ENCODE measurements at places on chromosomes 5 and 9.

DNA sequence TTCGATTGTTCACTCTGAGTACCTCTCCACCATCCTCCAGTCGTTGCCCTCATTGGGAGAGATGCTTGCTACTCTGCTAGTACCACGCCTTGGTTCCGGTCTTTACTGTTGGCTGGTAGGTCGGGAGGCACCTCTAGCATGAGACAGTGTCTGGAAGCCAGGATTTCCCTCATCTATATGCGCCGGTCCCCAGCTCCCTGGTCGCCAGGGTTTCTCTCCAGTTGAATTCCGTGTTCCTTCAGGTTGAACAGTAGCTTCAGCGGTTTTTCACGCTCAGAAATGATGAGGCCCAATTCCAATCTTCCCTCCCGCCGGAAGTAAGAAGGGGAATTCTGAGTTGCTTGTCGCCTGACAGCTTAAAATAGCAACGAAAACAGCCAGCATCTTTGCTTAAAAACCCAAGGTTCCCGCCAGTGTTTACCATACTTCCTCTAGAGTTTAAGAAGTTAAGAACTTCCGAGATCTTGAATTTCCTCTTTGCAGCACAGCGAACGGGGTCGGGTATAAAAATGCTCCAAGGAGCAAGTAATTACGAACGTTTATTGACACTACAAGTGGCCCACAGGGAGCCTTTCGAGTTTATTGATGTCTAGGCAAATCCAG lies 1.3 kb upstream of the ST8SIA4 start:
- peak; percentile 54 for DNase-seq

DNA sequence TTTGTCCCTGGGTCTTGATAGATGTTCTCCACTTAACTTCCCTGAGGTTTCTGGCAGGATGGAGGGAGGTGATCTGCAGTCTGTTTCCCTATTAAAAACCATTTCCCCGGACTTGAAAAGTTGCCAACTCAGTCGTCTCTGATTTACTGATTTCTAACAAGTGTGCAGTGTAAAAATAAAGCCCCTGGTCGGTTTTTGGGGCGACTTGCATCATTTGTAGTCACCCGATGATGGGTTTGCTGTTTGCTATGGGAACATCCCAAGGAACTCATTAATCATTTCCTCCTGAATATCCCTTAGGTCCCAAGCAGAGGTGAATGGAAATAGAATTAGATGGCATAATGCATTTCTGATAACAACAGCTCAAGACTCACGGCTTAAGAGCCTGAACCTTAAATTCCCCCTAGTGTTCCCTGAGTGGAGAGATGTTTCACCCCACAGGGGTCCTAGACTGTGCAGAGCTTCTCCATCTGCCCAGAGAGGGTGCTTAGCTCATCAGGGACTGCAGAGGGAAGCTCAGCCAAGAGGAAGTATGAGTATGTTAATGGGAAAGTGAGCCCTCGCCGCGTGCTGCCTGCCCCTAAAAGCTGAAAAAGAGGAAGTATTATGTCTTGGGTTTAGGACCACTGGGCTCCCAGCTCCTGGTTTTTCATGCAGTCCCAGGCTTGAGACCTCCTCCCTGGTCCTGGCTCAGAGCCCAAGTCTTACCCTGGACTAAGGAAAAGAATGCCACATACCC lies 115.1 kb upstream of the DAP start:
- DNase-seq, result no peak

- no peak for DNase-seq
Observed at GRCh38 chr9:137825324-137825989, 52.1 kb upstream of the CACNA1B start.

- no peak for DNase-seq
Observed at GRCh38 chr5:68730220-68730978, 363.4 kb upstream of the SLC30A5 start.

DNA sequence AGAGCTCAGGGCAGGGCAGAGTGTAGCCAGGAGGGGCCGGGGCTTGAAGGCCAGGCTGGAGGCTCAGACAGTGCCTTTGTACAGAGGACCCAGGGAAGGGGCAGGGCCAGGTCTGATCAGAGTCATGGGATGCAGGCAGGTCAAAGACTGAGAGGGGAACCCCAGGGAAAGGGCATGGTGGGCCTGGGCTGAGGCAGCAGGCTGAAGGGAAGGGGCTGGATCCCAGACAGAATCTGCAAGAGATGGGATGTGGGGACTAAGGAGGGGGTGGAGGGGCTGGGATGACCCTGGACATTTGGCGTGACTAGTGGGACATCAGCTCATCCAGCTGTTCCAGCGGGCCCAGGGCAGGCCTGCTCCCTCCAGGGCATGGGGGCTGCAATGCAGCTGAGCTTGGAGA lies 15.5 kb upstream of the MRNIP start:
- DNase-seq, result no peak

DNA sequence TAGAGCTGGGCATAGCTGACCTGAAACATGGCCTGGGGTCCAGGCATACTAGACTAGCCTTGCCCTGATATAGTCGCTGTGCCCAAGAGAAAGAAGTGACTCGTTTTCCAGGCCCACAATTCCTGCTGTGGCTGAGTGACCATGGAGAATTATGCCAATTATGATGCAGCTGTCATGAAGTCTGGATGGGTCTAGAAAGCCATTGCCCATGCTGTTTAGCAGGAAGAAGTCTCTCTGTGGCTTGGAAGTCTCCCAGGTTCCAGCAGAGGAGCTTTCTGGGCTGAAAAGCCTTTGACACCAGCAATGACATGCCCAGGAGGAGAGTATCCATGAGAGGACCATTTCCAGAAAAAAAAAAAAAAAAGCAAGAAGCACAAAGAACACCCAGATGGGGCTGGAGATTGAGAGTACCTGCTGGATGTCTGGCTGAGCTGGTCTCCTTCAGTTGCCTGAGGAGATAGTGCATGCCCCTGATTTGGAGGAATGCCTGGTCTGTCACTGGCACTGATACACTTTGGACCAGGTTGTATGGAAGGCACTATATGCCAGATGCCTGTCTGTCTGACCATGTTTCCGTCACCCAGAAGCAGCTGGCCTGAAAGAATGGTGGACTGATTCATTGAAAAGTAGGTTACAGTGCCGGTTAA lies 128.0 kb upstream of the EPB41L4A start:
- no peak for DNase-seq

- DNase-seq, result no peak
Observed at GRCh38 chr5:150112201-150113046, 26.1 kb upstream of the CSF1R start.

DNA sequence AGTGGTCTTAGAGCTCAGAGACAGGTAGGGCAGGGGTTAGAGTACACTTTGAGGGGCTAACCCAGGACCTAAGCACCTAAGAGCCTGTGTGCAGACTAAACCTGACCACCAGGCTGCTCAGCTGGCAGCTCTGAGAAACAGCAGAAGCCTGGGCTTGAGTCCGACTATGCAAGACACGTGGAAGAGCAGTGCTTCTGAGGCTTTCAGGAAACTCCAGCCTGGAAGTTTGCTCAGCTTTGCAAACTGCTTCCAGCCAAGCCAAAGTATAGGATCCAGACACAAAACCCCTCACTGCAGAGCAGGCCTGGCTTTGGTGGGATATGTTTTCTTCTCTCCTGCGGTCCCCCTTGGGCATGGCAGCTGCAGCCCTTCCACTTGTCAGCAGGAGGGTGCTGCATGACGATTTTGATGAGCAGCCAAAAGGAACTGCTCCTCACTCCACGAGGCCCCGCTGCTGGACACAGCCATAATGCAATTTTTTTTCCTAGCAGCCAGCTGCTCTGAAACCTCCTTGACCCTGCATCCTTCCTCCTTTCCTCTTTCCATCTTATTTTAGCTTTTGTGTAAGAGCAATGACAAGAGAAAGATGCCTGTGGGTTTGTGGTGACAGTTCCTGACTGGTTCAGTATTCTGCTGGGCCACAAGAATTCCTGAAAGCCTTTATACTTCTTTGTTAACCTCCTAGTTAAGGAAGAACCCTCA lies 123.1 kb downstream of the LIFR start:
- no peak for DNase-seq

- no peak for DNase-seq
Observed at GRCh38 chr5:177519463-177520235, 2.9 kb upstream of the DDX41 start.

- DNase-seq, result no peak
Observed at GRCh38 chr5:102596113-102596512, 97.3 kb upstream of the SLCO6A1 start.

DNA sequence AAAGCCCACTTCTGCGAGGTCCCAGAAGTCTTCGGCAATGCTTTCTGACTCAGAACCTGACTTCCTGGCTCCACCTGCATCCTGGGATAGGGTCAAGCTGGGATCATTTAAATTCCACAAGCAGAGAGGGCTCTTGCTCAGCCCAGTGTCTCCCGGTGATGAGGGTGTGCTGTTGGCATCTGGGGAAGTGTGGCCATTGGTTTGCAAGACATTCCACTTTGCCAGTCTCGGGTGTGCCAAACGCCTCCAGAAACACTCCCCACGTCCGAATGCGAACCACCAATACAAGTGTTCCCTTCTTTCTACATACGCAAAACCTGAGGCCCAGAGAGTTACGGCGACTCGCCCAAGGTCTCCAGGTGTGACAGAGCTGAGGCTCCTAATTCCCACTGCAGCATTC lies 43.1 kb upstream of the FCN2 start:
- DNase-seq, result no peak

DNA sequence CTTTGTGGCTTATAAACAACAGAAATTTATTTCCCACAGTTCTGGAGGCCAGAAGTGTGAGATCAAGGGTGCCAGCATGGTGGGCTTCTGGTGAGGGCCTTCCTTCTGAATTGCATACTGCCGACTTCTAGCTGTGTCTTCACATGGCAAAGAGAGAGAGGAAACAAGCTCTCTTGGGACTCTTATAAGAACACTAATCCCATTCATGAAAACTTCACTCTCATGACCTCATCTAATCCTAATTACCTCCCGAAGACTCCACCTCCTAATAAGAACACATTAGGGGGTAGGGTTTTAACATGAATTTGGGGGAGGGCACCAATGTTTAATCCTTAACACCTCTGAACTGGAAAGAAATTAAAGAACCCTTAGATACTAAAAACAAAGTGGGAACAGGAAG lies 75.9 kb upstream of the MINAR2 start:
- no peak for DNase-seq

- DNase-seq, result no peak
Observed at GRCh38 chr9:129285979-129286772, 108.1 kb upstream of the IER5L start.

- DNase-seq, result no peak
Observed at GRCh38 chr5:67153292-67153691, 43.3 kb downstream of the CD180 start.

- DNase-seq, result no peak
Observed at GRCh38 chr5:31678180-31678579, 39.2 kb downstream of the PDZD2 start.

GRCh38 chr9:76905791-76906646 lies at the start of gene PRUNE2:
PRUNE2 (minus strand) TSS chr9:76906114; CDS start chr9:76905963, 151 bp downstream.
- no peak for DNase-seq
